ENCODE measurements at places on chromosomes 7 and 10.
A peak's percentile ranks its signal among the peaks of the same experiment; 100 is the strongest.

DNA sequence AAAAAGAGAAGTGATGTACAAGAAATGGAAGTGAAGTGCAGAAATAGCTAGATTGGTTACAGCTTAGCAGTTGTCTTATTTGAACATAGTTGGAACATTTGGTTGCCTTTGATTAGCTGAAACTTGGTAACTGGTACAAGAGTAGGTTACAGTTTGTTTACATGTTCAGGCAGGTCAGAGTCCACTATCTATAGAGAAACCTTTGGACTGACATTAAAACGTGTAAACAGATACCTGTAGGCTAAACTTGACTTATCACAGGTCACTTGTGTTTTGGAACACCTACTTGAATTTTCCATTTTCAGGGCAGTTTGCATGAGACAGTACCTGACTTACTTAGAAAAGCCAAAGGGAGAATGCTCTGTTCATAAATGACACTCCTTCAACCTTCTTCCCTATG, 28.5 kb upstream of the CYP2C8 start:
- DNase-seq, result no peak

- peak; percentile 19 for DNase-seq
Measured at GRCh38 chr7:129343099-129343700, 91.0 kb upstream of the STRIP2 start.

GRCh38 chr7:100215895-100216294, 3.9 kb upstream of the PVRIG start:
- DNase-seq, result peak; percentile 8

DNA sequence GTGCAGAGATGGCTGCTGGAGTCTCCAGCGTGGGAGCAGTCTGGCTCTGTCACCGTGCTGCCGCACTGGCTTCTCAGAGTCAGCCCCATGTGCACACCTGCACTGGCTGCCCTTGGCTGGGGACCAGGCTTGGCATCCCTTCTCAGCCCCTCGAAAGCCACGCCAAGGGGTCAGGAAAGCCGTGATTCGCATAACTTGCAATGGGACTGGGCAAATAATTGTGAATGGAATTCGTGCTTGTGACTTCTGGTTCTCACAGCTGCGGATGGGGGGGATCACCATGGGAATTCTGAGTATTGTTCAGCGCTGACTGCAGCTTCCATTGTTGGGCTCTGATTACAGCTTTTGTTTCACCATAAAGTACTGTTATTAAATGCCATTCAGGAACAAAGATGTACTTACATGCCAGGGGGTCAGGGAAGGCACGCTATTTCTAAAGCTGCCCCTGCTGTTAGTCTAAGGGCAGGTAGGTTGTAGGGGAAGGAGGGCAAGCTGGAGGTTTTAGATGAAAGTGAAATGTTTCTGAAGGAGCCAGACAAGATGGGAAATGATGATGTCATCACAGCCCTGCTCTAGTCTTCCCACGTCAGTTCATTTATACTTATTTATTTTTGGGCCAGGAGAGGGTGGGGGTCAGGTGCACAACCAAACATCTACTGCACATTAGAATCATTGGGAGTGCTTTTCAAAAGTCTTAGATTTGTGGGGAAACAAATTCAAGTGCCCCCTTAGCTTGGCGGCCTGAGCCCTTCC, 5.8 kb upstream of the PLEKHA1 start:
- no peak for DNase-seq
